ENCODE measurements at places on chromosomes 7 and 10.

- DNase-seq: no peak
These were observed 266.6 kb upstream of the PITRM1 start for GRCh38 chr10:3439183-3439582.

DNA sequence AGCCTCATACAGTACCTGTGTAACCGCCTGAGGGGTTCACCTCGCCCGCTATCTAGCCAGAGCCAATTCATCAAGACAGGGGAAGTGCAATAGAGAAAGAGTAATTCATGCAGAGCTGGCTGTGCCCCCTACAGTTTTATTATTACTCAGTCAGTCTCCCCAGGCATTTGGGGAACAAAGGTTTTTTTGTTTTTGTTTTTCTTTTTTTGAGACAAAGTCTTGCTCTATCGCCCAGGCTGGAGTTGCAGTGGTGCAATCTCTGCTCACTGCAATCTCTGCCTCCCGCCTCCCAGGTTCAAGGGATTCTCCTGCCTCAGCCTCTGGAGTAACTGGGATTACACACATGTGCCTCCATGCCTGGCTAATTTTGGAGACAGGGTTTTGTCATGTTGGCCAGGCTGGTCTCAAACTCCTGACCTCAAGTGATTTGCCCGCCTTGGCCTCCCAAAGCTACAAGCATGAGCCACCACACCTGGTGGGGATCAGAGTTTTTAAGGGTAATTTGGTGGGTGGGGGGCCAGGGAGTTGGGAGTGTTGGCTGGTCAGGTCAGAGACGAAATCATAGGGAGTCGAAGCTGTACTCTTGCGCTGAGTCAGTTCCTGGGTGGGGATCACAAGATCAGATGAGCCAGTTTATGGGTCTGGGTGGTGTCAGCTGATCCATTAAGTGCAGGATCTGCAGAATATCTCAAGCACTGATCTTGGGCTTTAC, 116.5 kb downstream of the MARCHF5 start:
- DNase-seq: no peak

GRCh38 chr7:40341836-40342235, 207.0 kb downstream of the SUGCT start:
- DNase-seq: no peak

DNA sequence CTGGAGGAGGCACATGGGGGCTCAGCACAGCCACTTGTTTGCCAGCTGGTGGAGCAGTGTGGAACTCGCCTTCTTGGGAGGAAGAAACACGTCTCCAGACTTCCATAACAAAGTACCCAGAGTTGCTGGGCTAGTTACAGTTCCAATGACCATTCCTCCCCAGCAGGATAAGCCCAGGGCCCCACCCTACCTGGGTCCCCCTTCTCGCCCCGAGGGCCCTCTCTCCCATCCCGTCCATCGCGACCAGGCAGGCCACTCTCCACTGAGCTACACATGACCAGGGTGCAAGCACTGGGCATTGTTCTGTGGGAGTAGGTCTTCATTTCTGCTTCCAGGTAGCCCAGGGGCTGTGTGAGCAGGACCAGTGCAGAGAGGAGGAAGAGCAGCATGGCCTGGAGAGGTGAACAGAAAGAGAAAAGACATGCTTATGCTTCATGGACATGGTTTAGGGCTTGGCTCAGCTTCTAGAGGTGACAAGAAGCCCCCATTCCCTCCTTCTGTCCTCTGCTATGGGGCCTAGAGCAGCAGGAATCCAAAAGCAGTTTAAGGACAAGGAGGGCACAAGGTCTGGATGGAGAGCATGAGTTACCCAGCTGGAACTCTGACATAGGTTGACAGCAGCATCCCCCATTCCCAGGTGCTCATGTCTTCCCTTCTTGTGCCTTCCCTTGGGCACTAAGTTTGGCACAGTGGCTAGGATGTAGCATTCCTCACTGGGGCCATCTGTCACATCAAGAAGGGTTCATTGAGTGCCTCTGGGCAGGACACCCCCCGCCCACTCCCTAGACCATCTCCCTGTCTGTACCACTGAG, 2.4 kb downstream of the SFTPD start:
- DNase-seq: no peak

DNA sequence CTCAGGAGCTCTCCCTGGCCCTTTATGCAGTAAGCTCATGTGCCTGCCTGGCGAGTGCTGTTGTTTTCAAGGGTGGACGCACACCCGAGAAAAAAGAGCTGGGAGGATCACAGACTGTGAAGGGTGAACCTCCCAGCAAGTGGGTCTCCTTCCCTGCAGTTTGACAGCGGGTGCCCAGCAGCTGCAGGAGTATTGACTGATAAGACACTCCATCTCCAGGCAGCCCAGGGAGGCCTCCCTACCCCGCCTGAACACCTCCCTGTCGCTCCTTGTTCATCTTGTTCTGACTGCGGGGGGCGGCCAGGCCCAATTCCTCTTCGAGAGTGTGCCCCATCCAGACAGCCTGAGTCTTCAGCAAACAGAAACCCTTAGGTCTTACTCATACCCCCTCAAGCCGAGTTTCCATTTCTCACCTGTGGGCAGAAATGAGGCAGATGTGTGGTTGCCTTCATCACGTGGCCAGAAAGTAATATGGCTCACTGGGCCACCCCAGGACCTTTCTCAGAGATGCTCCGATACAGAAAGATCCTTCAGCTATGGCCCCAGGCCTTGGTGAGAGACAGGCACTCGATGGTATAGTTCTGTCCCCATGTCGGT, 17.2 kb downstream of the MDH2 start:
- no peak for DNase-seq

DNA sequence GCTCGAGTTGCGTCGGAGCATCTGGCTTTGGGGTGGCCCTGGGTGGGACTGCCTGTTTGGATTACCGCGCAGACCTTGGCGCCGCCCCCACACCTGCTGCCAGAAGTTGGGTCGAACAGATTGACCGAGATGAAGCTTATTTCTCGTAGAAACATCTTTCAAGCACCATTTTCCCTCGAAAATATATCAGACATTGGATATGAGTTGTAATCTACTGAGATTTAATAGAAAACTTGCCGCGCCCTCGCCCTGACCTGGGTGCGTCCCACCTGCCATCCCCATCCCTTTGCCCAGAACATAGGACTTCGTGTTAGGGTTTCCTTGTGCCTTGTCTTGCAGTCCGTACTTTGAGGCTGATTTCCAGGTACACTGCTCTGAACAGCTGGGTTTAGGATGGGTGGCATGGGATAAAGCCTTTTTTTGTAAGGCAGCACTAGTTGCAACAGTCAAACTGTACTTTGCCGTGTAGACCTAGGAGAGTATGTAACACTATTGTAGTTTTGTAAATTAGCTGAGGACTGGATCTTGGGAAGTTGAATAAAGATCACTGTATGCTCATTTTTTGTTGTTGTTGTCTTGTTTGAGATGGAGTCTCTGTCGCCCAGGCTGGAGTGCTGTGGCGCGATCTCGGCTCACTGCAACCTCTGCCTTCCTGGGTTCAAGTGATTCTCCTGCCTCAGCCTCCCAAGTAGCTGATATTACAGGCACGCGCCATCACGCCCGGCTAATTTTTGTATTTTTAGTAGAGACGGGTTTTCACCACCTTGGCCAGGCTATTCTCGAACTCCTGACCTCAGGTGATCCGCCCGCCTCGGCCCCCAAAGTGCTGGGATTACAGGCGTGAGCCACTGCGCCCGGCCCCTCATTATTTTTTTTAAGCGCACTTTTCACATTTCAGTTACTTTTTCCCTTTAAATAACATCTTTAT, 978 bp downstream of the OGDH start:
- DNase-seq: no peak

- DNase-seq: no peak
These were observed 53.1 kb downstream of the PNLIPRP2 start for GRCh38 chr10:116673866-116674265.

- DNase-seq: no peak
These were observed 184.5 kb downstream of the PRKCQ start for GRCh38 chr10:6395606-6396005.

DNA sequence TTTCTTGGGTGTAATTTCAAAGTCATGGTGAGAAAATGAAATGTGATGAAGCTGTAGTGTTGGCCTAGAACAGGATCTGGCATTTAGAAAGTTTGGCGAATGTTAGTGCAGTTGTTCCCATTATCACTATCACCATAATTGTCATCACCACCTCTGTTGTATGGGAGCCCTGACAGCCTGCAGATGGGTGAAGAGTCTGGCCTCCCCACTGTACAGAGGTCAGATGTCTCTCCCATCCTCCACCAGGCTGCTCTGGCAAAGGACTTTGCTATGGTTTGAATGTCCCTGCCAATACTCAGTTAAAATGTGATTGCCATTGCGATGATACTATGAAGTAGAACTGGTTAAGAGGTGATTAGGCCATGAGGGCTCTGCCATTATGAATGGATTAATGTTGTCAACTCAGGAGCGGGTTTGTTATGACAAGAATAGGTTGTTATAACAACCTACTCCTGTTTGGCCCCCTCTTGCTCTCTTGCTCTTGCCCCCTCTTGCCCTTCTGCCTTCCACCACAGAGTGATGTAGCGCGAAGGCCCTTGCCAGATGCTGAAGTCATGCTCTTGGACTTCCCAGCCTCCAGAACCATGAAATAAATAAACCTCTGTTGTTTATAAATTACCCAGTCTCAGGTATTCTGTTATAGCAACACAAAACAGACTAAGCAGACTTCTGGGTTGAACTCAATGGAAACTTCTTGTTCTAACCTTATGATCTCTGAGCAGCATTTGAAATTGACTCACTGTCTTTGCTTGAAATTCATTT, 90.0 kb downstream of the GRK5 start:
- DNase-seq: no peak

DNA sequence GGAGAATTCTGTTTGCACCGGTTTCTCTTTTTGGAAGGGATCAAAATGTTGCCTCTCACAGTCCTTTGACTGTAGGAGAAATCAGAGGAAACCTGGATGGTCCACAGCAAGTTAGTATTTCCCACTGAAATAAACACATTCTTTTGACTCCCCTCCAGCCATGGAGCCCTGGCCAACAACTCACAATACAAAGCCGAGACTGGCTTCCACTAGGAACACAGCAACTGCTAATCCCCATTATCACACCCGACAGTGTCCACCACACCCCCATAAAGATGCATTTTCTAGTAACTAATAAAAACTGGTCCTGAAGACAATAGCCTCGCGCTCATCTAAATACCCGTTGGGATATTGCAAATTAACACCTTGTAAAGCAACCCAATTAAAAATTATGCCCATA, 798 bp upstream of the MACROH2A2 start:
- DNase-seq: no peak

GRCh38 chr10:131547129-131547799, 235.7 kb upstream of the TCERG1L start:
- DNase-seq: no peak

GRCh38 chr7:132400561-132401142, 175.6 kb downstream of the PLXNA4 start:
- no peak for DNase-seq

- DNase-seq: no peak
These were observed 2.8 kb downstream of the SRGN start for GRCh38 chr10:69090685-69091084.

Measured in kidney (tissue), 22 donors.